ENCODE measurements at places on chromosomes 2 and 18.

DNA sequence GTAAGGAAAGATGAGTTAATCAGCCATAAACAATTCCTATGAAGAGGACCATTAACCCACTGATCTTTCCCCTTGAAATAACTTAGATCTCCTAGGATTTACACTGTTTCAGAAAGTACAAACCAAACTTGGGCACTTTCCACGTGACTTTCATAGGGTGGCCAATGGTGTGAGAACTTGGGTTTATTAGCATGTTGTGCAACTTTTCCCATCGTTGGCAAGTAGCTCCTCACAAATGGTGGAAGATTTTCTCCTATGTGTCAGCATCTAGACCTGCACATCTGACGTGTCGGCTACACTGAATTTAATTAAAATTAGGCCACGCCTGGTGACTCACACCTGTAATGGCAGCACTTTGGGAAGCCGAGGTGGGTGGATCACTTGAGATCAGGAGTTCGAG lies 116.3 kb downstream of the GALNT1 start:
- DNase-seq, result no peak

DNA sequence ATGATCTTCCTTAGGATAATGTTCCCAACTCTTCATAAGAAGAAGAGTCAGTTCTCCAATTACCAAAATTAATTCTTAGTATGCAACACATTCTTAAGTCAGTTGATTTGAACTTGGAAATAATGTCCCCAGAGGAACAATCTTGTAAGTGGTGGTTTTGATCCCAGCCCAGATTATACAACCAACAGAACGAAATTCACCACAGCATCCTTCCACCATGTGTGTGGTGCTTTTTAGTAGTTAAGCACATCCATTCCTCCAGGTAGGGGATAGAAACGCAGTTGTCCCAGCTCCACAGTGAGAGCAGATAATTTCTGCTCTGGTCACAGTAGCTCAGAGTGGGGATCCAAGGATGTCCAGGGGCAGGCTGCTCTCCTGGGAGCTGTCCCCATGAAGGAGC lies 161.7 kb upstream of the SLC39A10 start:
- no peak for DNase-seq

DNA sequence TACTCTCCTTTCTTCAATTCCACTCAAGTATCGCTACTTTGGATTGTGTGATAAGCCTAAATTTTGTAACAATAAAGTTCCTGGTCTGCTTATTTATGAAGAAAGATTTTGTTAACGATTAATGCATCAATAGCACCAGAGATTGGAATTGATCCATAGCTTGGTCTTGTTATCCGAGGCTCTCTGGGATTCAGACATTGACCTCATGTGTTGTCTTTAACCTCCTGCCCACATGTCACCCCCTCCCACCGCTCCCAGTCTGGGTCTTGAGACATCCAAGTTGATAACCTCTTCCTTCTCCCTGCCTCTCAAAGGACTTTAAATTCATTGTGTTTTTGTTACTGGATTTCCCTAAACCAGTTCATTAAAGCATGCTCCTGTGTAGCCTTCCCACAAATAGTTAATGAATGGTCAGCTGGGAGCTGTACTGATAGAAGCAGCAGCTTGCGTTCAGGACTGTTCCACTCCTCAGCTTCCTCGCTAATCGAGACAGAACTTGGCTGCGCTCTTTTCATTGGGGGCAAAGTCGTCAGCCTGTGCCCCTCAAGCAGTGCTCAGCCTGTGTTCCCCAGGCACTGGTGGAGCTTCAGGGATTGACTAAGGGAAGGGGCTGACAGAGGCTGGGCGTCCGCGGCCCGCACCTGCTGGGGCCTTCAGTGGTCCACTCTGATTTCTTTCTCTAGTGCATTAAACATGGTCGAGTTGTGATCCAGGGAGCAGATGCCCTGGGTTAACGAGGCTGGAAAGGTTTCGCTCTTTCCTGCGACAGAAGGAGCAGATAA lies 18.9 kb downstream of the ASB1 start:
- no peak for DNase-seq

DNA sequence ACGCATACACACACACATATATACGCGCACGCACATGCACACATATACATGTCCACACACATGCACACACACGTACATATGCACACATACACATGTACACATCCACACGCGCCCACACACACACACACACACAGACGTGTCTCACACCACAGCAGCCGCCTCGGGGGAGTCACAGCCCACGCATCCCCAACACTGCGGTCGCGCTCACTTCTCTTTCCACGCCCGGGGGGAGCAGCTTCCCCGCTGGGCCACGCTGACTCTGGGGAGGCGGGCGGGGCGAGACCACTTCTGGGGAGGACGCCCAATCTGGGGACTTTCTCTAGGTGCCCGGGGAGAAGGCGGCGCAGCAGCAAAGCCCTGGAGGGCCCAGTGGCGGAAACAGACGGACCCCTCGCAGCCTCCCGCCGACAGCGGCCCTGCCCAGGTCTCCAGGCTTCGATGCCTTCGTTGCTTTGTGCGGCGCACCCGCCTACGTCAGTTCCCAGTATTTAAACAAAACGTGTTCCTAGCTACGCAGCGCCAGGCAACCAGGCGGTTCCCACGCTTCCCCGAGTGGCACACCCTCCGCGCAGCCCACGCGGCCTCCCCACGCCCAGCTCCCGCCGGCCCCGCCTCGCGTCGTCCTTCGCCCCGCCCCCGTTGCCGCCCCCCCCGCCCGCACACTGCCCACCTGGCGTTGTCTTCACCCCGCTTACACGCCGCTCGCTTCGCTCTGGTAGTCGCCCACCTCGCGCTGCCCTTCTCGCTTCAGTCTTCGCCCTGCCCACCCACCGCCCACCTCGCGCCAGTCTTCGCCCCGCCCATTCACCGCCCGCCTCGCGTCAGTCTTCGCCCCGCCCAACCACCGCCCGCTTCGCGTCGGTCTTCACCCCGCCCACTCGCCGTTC lies 810 bp upstream of the RBFA start:
- DNase-seq, result no peak

DNA sequence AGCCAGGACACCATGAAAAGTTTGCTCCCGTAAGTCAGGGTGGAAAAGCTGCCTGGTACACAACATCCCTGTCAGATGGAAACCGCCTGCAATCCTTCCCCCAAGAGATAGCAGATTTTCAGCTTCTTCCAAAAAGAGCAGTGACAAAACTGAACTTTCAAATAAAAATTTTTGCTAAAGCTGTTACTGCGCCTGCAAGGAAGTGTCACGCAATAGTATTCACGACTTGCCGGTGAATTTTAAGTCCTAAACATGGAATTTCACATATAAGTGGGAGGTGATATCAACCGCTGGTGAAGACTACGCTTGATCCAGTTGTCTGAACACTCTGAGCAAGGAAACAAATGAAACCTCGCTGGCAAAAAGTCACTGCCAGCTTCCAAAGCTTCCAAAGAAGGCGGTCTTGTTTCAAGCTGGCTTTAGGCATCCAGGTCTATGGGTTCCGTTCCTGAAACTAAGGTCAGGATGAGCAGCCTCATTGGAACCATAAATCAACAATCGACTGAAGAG lies 2.8 kb downstream of the COL6A3 start:
- DNase-seq, result no peak

- no peak for DNase-seq
Measured at GRCh38 chr18:55069497-55069896, 110.2 kb upstream of the CCDC68 start.

DNA sequence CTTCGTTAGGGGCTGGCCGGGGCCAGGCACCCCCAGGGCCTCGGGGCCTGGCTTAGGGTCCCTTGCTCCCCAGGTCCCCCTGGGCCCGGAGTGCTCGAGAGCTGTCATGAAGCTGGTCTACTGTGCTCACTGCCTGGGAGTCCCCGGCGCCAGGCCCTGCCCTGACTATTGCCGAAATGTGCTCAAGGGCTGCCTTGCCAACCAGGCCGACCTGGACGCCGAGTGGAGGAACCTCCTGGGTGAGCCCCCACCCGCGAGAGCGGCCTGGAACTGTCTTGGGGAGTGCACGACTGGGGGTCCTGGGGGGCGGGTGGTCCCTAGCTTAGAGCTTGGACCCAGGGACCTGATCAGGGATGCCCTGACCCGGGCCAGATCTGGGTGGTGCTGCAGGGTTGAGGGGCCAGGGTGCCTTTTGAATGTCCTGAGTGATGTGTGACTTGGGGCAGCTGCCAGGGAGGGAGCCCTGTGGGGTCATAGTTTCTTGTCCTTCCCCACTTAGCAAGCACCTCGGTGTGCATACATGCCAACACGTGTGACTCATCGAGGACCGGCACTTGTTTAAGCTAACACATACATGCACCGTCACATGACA lies 27.9 kb downstream of the GPC1 start:
- DNase-seq, result no peak

DNA sequence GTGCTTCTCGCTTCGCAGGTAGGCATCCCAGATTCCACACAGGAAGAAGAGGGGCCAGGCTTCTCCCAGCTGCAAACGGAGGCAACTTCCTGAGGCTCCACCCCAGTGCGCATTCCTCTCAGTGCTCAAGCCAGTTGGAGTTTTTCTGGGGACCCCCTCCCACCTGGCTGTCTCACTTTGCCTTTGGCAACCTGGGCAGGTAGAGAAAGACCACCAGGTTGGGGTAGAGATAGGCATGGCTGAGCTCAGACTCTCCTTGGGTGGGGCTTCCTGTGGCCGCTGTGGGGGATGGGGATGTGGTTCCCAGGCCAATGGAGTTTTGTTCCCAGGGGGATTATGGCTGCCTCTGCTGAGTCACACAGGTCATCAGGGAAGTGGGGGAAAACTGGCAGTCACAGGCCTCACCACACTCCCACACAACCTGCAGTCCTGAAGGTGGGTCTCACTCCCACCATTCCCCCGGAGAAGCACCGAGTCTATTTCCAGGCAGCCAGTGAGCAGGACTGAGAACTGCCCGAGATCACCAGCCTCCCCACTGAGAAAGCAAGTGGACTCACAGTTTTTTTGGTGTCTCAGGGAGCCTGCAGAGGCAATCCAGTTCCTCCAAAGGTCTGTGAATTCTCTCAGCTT lies 38.1 kb downstream of the SLC39A10 start:
- no peak for DNase-seq

DNA sequence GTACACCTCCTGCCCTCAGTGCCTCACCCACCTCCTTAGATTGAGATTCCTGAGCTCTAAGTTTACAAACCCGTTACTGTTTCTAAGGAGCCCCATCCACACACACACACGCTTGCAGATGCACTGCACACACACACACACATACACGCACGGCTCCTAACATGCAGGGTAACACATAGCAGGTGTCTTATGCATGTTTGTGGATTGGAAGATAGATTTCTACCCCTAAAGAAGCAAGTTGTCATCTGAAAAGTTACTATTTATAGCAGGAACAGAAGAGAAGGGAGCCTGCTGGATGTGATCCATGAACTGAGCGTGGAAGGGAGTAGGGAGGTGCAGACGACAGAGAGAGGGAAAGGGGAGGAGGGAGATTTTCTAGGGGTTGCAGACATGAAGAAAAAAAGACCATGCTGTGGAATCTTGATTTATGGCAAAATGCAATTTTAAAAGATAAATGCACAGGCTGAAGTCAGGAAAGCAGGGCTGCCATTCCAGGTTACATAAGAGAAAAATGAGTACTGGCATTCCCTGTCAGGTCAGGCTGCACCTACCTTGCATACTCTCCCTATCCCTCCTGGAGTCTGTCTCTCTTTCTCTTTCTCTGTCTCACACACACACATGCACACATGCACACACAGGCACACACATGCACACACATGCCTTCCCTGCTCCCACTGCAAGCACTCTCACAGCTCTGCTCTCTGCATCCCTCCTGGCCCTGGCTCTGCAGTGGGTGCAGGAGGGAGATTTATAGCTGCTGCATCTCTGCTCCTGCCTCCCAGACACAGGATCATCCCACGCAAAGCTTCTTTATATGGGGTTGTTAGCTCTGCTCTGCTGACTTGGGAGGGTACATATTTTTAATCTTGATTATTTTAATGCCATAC lies 192.6 kb upstream of the MYT1L start:
- no peak for DNase-seq

DNA sequence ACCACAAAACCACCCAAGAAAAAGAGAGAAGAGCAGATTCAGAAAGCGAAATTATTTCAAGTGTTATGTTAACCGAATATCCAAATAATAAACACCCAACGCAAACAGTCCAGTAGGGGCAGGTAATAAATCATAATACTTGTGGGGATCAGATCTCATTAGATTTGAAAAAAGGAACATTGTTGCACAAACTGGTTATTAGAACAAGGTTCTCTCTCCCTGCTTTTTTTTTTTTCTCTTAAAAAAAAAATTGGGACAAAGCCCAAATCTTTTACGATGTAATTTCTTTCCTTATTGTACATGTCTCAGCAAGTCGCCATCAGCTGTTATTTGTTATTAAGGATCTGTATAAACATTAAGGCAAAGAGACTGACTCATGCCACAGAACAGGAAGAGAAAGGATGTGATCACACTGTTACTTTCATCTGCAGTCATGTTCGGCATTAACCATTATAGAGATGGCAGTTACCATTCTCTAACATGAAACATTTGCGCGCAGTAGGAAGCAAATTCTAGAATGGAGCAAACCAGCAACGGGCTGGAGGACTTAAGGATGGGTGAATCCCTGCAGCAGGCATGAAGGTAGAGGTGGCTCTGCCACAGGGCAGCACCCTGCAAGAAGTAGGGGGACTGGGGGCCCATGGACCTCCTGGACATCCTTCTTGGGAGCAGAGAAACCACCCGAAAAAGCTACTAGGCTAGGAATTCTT lies 42.0 kb downstream of the EPHA4 start:
- DNase-seq, result no peak

DNA sequence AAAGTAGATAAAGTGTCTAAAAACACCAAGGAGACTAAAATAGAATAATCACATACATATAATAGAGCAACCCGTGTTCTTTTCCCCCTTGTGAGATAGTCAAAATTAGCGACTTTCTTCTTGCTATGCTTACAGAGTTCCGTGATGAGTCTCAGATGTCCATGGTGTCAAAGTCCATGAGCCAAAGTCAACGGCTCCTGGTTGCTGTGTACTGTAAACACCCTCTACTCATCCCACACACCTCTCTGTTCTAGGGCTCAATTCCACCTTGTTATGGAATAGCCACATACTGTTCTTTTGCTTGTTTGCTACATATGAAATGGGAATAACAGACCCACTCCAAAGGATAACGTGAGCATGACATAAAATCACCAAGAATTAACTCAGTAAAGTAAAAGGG lies 52.5 kb downstream of the GAREM1 start:
- no peak for DNase-seq

DNA sequence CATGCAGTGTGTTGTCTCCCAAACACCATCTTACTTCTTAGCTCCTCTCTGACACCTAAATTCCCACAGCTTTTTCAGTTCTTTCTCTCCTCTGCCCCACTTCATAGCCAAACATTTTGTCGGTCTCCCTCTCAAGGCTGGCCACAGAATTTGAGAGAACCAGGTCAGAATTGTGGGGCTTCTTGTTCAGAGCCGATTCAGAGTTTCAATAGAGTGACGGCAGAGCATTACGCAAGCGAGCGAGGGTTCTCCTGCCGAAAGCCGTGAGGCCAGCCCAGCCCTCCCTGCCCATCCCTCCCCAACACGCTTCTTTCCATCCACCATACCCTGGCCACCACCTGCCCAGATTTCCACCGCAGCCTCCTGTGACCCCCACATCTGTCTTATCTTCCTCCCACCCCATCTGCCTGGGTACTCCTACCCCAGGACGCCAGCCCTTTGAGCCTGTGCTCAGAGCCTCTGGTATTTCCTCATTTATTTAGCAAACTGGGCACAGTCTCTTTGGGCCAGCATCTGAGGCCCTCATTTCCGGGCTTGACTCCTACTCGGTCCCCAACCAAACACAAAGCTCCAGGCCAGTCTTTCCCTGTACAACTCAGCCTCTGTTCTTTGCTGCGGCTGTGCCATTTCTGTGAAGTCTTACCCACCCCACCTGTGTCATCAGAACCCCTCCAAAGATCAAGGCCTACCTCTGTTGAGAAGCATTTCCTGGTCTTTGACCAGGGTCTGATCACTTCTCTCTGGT lies 70.0 kb upstream of the MAP4K4 start:
- no peak for DNase-seq

GRCh38 chr2:15038366-15039364 lies 406.1 kb downstream of the LRATD1 start:
- DNase-seq, result no peak
